ENCODE measurements at places on chromosomes 12 and 14. TPM values are rescaled to one million over a fixed set of nuclear protein-coding genes. Genes with fewer than 3 reads are reported as not detected.

DNA sequence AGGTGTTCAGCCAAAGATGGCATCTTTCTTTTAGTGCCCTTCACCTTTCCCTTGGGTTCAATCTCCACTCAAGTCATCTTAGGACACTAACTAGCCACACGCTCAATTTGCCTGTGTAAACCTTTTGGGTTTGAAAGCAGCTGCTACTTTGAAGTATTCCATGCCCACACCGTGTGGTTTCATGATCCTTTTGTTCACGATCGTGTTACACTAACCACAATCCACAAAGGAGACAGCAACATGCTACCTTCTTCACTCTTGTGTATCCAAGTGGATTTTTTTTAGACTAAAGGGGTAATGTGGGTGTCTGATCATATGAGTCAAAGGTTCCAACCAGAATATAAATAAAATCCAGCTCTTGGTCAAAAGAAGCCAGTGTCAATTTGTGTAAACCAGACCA is 122.7 kb upstream of the FAR2 start:
- DNase-seq: no peak
- H3K36me3 ChIP-seq: no peaks in the 10 kb centered on the region
- no peaks in the 10 kb centered on the region for H3K4me1 ChIP-seq

ADAM20 gene
- 0.78 TPM for total RNA-seq

DNA sequence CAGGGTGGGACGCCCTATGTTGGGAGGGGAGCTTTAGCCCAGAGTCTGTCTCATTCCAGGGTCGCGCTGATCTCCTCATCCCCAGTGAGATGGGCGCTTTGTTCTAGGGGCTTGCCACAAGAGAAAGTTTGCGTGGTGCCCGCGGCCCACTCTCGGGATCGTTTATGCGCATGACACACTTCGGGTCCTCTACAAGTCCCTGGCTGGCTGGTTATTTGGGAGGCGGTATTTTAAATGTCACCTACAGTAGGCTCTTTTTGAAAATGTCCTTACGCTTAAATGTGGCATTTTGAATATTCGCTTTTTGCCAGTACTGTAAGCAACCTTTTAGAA is 541 bp downstream of the GOLT1B start:
- no peak for DNase-seq
- peaks cover 20% of the 10 kb centered on the region for H3K36me3 ChIP-seq
- no peaks in the 10 kb centered on the region for H3K27me3 ChIP-seq
- no peak overlapping the region for H3K27ac ChIP-seq
- peaks cover 25% of the 10 kb centered on the region for H3K4me1 ChIP-seq

DNA sequence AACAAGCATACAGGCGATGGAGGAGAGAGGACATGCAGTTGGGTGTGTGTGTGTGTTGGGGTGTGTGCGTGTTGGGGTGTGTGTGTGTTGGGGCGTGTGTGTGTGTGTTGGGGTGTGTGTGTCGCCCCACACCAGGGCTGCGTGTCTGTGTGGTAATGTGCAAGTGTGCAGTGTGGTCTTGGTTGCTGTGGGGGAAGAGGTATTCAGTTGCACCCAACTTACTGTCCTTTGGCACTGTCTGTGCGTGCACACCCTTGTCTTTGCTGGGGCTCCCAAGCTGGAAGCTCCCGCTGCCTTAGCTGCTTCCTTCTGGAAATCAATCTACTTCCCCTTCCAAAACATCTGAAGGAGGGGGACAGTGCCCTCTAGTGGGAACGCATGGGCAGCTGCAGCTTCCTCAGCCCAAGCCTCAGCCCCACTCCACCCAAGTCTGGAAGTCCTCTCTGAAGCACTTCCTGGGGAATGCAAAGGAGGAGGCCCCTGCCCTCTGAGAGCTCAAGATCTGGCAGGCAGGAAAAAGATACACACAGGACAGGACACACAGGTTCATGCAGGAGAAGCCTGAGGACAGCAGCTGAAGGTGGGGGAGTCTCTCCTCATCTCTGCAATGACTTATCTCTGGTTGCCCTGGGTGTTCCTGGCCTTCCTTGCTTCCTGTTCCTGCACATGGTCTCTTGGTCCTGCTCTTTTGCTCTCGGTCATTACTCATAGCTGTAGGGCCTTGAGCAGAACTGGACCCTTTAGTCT is 13.1 kb downstream of the ASIC1 start:
- no peak overlapping the region for H3K27ac ChIP-seq
- H3K4me1 ChIP-seq: peaks cover 7% of the 10 kb centered on the region
- H3K4me3 ChIP-seq: no peak overlapping the region
- H3K27me3 ChIP-seq: no peaks in the 10 kb centered on the region

DNA sequence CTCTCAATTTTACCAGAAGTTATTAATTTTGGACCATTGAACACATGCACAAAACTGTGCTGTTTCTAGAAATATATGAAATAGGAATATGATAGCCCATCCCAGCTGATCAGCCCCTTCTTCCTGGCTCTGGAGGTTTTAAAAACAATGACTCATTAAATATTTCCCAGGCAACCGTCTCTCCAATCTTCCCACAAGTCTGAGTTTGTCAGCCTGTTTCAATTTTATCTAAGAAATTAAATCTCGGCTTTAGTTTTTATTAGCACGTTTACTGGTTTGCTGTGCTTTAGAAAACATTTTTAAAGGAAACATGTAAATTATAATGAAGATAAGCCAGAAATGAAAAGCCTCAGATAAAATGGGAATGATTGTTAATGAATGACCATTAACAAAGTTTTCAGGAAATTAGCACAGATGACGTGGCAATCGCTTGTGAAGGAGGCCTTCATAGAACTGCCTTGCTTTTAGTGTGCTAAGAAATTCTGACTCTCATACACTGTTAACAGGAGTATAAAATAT is 89.3 kb upstream of the RAP1B start:
- peaks cover 6% of the 10 kb centered on the region for H3K4me1 ChIP-seq
- DNase-seq: no peak
- H3K27ac ChIP-seq: no peak overlapping the region
- no peak overlapping the region for H3K4me3 ChIP-seq

GPR132 gene
- 80.9 TPM for total RNA-seq

MYO1H gene
- total RNA-seq: not detected

IL22 gene
- total RNA-seq: 3.4 TPM

- H3K36me3 ChIP-seq: no peaks in the 10 kb centered on the region
- DNase-seq: no peak
- peaks cover 25% of the 10 kb centered on the region for H3K27me3 ChIP-seq
- H3K4me1 ChIP-seq: no peaks in the 10 kb centered on the region
These were observed 8.0 kb upstream of the ASB8 start for GRCh38 chr12:48165089-48165981.

- no peaks in the 10 kb centered on the region for H3K36me3 ChIP-seq
- DNase-seq: no peak
- peaks cover 8% of the 10 kb centered on the region for H3K4me1 ChIP-seq
- peaks cover 14% of the 10 kb centered on the region for H3K27me3 ChIP-seq
- H3K27ac ChIP-seq: no peak overlapping the region
These were observed 6.2 kb downstream of the SLC41A2 start for GRCh38 chr12:104951759-104952509.

CCDC177 gene
- not detected for total RNA-seq

GRCh38 chr12:13735734-13736133 is 245.7 kb downstream of the GRIN2B start:
- H3K27ac ChIP-seq: no peak overlapping the region
- H3K4me1 ChIP-seq: no peaks in the 10 kb centered on the region
- no peak for DNase-seq

GRCh38 chr12:120327593-120327992 is at the start of gene PLA2G1B:
TSS of gene PLA2G1B (minus strand) at chr12:120327779. CDS start at chr12:120327753, 26 bp downstream.
- no peaks in the 10 kb centered on the region for H3K36me3 ChIP-seq
- H3K27me3 ChIP-seq: no peaks in the 10 kb centered on the region
- H3K27ac ChIP-seq: no peak within 1 kb of the TSS
- peaks cover 9% of the 10 kb centered on the region for H3K4me1 ChIP-seq
- H3K4me3 ChIP-seq: no peak within 1 kb of the TSS

REC8 gene
- 52.1 TPM for total RNA-seq

DNA sequence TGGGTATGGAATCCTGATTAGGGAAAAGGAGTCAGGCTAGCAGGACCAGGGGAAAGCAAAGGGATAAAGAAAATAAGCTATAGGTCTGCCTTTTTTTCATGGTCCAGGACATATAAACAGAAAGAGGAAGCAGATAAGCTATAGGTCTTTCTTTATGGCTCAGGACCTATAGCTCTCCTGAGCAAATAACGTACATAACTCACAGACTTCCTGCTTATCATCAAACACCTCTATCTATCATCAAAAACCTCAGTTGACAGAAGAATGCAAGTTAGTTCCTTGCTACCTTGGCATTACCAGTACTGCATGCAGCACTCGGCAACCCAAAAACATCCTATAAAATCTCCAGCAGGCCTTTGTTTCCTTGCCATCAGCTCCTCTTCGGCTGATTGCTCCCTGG is 238.7 kb upstream of the OR4E1 start:
- no peak overlapping the region for H3K27ac ChIP-seq
- no peaks in the 10 kb centered on the region for H3K27me3 ChIP-seq

- H3K36me3 ChIP-seq: no peaks in the 10 kb centered on the region
- no peaks in the 10 kb centered on the region for H3K27me3 ChIP-seq
- H3K4me1 ChIP-seq: no peaks in the 10 kb centered on the region
- H3K27ac ChIP-seq: no peak overlapping the region
- no peak overlapping the region for H3K4me3 ChIP-seq
- DNase-seq: no peak
These were observed 27.9 kb upstream of the PTPRR start for GRCh38 chr12:70948236-70948975.

DNA sequence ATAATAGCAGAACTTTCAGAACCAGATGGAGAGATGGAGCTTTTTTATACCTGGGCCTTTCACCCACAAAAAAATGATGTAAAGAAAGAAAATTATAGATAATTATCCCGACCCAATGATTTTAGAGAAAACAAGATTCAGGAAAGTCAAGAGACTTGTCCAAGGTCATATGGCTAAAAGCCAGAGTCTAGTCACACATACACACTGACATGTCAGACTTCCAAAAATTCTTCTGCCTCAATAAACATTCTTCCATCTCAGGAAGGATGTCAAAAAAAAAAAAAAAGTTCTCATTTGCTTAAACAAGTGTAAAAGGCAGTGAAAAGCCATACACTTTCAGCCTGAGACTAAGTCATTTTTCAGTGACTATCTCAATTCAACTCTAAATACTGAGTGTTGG is 116.0 kb downstream of the PRICKLE1 start:
- peaks cover 28% of the 10 kb centered on the region for H3K27me3 ChIP-seq
- no peak overlapping the region for H3K27ac ChIP-seq
- H3K4me1 ChIP-seq: peaks cover 11% of the 10 kb centered on the region
- DNase-seq: no peak

LRP1 gene
- total RNA-seq: 0.45 TPM
